ENCODE measurements at places on chromosomes 6 and 20.

DNA sequence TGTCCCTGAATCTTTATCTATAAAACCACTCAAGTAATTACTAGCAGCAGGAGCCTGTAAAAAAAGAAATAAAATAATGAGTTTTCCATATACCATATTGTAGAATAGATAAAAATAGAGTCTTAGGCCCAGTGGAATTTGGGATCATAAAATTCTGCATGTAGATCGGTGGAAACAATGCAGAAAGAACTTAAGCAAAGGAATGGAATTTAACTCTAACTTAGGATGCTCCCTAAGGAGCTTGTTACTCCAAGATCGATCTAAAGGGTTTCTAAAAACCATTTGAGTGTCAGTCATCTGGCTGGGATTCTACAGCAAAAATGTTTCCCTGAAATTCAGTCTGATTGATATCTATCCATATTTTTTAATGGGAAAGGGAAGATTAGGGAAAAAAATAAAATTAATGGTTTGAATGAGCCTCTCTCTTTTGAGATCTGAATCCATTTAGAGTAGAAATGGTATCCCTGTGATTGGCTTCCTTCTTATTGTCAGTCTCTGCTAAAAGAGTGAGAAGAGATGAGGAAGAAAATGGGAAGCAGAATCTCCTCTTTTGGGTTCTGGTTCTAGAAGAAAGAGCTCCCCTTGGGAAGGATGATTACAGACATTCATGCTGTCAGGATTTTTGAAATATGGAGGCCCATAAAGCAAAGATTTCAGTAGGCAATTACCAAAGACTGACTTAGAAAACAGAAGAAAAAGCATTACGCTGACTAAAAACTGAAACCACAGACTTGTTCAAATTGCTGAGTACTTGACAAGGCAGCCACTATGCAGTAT is 564.3 kb upstream of the MARCKS start:
- no peak for DNase-seq

GRCh38 chr6:139133262-139134063 is 1.4 kb upstream of the HECA start:
- DNase-seq, result no peak

DNA sequence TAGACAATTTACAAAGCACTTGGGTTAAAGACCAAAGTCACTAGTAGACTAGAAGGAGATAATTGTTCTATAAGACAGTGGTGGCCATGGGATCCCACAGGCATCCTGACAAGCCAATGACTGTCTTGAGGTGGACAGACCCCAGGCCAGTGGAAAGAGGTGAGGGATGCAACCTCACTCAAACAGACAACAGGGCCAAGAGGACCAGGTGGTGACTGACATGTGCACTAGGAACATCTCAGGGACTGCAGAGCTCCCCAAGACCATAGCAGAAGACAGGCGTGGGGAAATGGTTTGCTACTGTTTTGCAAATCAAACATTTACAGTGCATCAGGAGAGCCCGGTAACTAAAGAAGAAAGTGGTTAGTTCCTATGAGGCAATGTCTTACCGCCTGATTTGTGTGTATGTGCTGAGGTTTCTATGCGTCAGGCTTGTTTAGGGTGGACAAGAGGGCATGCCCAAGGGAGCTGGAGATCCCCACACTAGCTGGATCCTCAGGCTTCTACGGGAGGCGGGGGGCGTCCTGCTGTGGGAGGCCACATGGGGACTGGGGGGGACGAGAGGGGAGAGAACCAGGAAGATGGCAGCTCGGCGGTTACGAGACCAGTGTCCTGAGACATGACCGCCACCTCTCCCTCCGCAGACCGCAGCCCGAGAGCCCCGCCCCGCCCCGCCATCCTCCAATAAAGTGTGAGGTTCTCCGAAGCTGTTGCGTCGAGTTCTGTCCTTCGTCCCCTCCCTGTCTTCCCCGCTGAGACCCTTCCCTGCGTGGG is 623 bp upstream of the MRPS26 start:
- DNase-seq, result peak; percentile 13

DNA sequence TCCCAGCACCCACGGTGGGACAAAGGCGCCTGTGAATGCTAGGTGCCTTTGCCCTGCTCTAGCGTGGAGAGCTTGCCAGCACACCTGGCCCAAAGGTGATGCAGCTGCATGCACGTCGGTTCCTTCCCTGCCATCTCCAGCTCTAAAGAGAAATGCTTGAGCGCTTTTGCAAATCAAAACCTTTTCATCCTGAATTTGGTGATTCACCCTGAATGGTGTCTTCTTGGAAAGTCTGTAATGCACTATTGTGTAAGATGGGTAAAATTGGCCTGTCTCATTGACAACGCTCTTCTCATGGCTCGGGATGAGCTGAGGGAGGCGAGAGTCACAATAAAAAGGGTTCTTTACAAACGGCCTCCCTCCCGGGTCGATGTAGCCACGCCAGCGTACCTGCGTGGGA is 103.1 kb upstream of the ID4 start:
- no peak for DNase-seq

- DNase-seq, result no peak
Observed at GRCh38 chr6:18495236-18495635, 108.1 kb downstream of the RNF144B start.

DNA sequence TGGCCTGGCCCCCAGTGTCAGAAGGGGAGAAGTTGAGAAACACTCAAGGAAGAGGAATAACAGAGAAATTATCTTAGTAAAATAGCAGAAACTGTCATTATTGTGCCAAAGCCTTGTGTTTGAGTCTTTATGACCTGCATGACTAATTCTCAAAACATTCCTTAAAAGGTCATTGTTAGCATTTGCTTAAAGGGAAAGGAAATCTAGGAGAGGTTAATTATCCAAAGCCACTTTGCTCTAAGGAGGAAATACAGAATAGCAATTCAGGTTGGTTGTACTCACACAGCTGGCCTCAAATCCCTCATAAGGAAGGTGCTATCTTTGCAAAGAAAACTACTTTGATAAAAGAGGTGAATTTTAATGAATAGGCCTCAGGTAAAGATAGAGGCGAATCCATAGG is 516.7 kb downstream of the CBLN4 start:
- no peak for DNase-seq

DNA sequence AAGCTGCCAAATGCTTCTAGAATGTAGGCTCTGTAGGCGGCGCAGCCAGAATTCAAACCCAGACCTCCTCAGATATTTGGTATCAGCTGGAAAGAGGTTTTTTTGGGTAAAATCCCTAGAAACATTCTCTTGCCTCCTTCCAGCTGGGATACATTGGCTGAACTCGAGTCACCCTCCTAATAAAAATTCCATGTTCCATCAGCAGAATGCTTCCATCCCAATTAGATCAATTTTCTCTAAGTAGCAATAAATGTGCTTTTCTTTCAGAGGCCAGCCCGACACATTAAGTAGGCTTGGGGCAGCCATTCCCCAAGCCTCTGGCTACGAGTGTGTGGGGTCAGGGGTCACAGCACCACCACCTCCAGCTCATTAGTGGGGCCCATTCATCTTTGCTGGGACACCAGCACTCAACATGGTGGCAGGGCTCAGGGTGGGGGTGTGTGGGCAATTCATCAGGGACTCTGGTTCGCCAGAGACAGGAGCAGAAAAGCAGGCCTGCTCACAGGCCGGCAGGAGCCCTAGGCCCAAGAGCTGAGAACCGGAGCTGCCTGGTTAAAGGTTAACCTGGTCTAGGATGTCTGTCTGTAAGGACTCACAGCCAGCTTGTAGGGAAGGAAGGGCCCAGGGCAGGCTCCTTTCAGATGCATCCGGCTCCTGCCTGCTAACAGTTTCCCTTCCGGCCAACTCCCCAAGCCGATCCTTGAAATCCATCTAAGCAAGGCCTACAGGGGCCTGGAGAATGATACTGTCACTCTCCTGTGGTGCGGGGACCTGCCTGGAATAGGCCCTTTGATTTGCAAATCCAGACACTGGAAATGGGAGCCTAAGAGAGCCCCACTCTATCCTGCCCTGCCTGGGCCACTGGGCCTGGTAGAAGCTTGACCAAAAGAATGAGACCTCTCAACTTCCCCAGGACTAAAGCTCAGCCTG is 159.1 kb upstream of the TOP1 start:
- DNase-seq, result no peak

- no peak for DNase-seq
Observed at GRCh38 chr20:8602389-8603116, 466.3 kb upstream of the PLCB4 start.

- DNase-seq, result no peak
Observed at GRCh38 chr20:22682381-22682780, 98.0 kb upstream of the FOXA2 start.

- no peak for DNase-seq
Observed at GRCh38 chr20:62895539-62895938, 30.8 kb downstream of the DIDO1 start.

DNA sequence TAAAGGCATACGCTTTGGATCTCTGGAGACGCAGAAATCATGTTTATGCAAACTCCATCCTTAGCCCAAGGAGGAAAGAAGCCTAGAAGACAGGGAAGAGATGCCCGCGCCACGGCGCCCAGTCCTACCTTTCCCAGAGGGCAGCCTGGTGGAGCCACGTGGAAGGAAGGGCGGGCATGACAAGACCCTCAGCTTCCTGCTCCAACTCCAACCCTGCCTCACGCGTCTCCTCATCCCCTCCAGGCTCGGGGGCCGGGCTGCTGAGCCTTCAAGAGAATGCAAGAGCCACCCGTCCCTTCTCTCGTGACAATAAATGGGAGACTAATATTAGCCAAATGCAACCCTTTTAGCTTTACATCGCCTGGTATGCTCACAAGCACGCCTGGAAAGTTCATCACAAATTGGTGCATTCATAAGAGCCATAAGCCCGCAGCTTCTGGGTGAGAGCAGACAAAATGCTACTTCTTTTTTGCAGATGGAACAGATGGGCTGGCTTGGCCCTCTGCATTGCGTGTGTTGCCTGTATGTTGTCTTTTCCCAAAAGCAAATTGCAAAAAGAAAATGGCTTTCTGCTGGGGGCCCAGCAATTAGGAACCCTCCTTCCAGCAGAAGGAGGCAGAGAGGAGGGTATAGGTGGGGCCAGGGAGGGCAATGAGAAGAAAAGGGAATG is 8.2 kb upstream of the NTSR1 start:
- no peak for DNase-seq

GRCh38 chr6:116467096-116467495 is 5.9 kb downstream of the CALHM6 start:
- DNase-seq, result no peak

- no peak for DNase-seq
Observed at GRCh38 chr20:11350126-11351005, 567.3 kb upstream of the BTBD3 start.

- no peak for DNase-seq
Observed at GRCh38 chr6:142696123-142697000, 248.6 kb downstream of the HIVEP2 start.

- no peak for DNase-seq
Observed at GRCh38 chr6:159317430-159317829, 148.2 kb downstream of the FNDC1 start.

GRCh38 chr6:156776470-156776839 is 723 bp upstream of the ARID1B start:
- no peak for DNase-seq

- DNase-seq, result no peak
Observed at GRCh38 chr6:4664117-4664626, 112.0 kb upstream of the CDYL start.

DNA sequence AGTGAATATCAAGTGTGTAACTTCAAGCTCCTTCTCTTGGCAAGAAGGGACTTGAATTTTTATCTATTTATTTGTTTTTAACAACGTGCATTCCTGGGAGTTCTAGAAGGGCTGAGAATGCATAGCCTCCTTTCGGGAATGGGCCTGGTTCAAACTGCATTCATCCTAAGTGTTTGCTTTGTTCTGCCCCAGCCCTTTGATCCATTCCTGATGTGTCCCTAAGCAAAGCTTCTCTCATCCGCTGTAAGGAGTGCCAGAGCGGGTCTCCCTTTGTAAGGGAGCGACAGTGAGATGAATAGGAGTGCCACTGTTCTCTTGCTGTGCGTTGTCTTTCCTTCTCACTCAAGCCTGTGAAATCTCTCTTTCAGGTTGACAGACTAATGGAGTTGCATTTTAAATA is 61.0 kb upstream of the VSTM2L start:
- no peak for DNase-seq

GRCh38 chr6:144769142-144769541 is 484.0 kb downstream of the UTRN start:
- no peak for DNase-seq

DNA sequence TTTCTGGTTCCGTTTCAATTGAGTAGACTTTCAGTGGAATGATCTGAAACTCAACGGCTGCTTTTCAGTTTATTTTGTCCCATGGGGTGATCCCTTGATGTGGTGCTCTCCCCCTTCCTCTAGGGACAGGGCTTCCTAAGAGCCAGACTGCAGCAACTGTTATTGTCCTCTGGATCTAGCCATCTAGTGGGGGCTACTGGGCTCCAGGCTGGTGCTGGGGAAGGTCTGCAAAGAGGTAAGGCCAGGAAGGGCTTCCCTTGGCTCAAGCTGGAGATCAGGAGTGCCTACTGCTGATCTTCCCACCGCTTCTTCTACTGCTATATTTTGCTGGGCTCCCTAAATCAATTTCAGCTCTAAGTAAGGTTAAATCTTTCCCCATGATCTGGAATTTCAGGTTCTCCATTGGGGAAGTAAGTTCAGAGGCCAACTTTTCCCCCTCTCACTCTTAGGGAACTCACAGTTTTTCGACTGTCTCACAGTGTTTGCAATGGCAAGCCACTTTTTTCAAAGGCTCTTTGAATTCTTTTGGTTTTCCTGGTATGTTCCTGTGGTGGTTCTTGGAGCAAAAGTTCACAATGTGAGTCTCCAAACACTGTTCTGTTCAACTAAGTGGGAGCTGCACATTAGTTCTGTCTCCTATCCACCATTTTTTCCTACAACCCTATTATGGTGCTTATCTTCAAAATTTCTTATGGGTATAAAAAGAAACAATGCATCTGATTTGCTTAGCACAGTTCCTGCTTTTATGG is 286.2 kb upstream of the EXOC2 start:
- no peak for DNase-seq

- no peak for DNase-seq
Observed at GRCh38 chr6:8758412-8758811, 323.1 kb upstream of the SLC35B3 start.

All from stimulated activated CD4-positive, alpha-beta T cell treated with anti-CD3 and anti-CD28 coated beads, Interleukin-2, amount 100 ng/mL, for 4 hours (primary cell).